C1 segment of cervical spinal cord (tissue), 14 donors: ENCODE measurements at places on chromosomes 5 and 9.

DNA sequence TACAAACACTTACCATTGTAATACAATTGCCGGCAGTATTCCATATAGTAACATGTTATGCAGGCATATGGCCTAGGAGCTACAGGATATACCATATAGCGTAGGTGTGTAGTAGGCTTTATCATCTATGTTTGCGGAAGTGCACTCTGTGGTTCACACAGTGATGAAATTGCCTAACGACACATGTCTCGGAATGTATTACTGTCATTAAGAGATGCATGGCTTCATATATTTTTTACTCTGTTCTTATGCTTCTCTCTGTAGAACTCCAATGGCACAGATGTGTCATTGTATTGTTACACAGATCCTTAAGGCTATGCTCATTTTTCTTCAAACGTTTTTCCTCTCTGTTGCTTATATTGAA lies 19.2 kb upstream of the ANKRD18A start:
- DNase-seq = no peak

- DNase-seq = no peak
These were observed 271.1 kb downstream of the TRIM36 start for GRCh38 chr5:114898602-114899001.

DNA sequence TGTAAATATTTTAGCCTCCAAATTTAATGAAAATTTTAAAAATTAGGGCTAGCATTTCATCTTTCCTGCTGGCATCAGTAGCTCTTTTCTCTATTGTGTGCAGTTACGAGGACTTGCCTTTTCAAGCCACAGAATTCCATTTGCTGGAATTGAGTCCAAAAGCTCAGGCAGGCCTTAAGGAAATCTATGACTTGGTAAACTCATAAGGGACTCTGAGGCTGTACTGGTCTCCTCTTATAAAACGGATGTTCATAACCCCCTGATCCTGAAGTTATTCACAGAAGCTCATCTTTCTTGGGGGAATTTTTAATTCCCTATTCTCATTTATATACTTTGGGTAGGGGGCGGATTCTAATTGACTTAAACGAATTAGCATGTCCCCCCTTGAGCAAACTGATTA lies 23.4 kb downstream of the ANKRA2 start:
- no peak for DNase-seq

DNA sequence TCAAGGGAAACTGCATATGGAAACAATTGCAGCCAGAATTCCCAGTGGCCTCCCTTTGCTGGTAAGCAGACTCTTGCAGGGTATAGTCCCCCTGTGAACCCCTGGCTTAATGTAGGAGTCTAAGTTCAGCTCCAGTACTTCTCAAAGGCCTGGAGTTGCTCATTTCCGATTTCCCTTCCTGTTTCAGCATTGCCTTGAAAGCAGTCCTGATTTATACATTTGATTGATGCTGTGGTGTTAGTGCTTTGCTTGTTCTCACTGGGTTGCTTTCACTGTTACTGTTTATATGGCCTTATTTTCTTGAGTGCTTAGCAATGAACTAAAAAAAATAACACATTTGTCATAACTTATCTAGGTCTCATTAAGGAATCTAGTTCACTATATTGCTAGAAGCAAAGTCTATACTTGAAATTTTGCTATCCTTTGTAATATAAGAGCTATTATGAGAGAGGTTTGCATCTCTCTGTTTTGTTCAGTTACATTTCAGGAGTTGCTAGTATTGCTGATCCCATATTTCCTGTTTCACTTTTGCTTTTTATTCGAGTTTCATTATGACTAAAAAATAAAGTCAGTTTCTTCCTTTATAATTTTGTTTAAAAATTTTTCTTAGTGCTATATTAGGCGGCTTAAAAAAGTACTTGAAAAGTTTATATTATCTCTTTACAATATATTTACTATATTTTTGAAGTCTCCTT lies 122.4 kb upstream of the NMUR2 start:
- DNase-seq = no peak

- DNase-seq = no peak
These were observed 165.6 kb downstream of the YTHDC2 start for GRCh38 chr5:113678924-113679575.

DNA sequence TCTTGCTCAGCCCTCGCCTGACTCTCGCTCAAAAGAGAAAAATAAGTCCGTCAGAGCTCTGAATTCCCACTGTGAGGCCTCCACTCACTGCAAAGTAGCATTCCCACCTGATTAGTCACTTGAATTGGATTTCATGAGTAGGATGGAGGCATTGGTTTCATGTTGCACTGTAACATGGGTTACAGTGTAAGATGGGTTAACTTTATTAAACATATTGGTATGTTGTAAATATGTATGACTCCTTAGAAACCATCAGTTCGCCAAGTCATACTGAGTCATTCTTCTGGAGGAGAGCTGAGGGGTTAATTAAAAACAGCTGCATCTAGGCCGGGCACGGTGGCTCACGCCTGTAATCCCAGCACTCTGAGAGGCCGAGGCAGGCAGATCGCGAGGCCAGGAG lies 93.8 kb upstream of the BNC2 start:
- no peak for DNase-seq

DNA sequence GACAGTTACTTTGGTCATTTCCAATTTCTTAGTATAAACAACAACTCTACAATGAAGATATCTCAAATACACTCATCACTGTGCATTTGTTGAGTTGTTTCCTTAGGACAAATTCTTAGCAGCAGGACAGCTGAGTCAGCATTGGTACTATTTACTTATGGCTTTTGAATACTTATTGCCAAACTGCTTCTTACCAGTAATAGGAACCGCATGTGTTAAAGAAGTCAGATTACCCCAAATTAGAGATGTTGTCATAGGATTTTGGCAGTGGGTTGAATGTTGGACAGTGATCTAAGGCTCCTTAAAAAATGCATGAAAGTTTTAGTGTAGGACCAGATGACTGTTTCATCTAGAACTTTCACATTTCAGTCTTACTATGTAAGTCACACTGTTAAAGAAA lies 280.1 kb upstream of the DMRT1 start:
- DNase-seq = no peak

- DNase-seq = no peak
These were observed 21.3 kb downstream of the AKNA start for GRCh38 chr9:114366334-114367128.

DNA sequence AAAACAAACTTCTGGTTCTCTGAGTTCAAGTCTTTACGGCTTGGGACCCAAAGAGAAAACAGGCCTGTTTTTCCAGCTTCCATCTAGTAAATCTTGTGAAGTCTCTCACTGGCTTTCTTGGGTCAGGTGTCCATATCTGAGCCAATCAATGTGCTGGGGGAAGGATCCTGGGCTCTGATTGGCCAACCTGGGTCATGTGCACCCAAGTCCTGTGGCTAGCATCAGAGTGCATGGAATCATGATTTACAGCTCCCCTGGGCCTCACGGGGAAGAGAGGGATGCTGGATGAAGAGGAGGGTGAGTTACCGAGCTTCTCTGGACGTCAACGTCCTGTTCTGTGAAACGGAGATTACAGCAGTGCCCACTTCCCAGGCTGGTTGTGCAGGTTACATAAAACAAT lies 19.4 kb downstream of the CXCL14 start:
- no peak for DNase-seq

GRCh38 chr9:95264954-95265615 lies 52.4 kb downstream of the FANCC start:
- no peak for DNase-seq

GRCh38 chr9:131539223-131539923 lies 6.0 kb upstream of the PRRT1B start:
- DNase-seq = no peak

GRCh38 chr5:68287631-68287975 lies 72.0 kb downstream of the PIK3R1 start:
- DNase-seq = no peak

- DNase-seq = no peak
These were observed 424.0 kb upstream of the CCNH start for GRCh38 chr5:87836696-87837095.

DNA sequence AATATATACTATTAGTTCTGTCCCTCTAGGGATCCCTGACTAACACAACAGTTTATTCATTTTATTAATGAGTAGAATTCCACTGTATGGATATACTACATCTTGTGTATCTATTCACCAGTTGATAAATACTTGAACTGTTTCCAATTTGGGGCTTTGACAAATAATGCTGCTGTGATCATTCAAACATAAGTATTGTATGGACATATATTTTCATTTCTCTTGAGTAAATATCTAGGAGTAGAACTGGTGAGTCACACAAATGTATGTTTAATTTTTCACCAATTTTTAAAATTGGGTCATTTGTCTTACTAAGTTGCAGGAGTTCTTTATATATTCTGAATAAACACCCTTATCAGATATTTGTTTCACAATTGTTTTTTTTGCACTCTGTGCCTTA lies 149.1 kb downstream of the FBXL17 start:
- no peak for DNase-seq

- no peak for DNase-seq
These were observed 171.7 kb downstream of the ATPSCKMT start for GRCh38 chr5:10077791-10078545.

- no peak for DNase-seq
These were observed 34.1 kb upstream of the ADAMTS2 start for GRCh38 chr5:179379321-179379890.

DNA sequence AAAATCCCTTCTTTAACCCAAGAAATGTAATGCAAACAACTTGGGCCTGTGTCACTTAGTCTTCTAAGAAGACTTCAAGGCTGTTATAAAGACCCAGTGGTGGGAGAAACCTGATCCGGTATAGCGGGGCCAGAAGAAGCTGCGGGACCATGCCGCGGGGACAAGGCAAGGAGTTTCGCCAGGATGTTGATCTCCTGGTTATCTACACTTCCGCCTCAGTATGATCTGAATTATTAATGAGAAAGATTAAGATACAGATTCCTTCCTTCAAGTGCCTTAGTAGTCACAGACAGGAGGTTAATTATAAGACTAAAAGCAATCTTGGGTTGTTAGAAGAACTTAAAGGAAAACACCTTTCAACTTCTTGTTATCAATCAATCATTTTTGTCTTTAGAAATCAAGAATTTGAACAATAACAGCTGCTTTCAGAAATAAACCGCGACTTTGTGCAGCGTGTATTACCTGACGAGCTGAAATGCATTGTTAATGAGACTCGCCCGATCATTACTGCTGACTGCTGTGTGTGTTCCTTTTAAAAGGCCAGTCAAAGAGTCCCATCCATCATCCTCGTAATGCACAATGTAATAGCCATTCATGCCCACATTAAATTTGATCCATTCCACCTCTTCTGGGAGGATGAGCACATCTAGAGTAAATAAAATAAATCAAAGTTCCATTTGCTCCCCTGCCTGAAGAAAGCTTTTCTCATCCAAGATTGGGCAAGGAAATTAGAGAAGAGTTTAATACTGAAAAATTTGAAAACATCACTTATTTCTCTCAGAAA lies 22.2 kb downstream of the ERAP1 start:
- DNase-seq = no peak

- no peak for DNase-seq
These were observed 681 bp upstream of the CHSY3 start for GRCh38 chr5:129903466-129904101.

GRCh38 chr5:33886283-33886682 lies 5.5 kb downstream of the ADAMTS12 start:
- DNase-seq = no peak

DNA sequence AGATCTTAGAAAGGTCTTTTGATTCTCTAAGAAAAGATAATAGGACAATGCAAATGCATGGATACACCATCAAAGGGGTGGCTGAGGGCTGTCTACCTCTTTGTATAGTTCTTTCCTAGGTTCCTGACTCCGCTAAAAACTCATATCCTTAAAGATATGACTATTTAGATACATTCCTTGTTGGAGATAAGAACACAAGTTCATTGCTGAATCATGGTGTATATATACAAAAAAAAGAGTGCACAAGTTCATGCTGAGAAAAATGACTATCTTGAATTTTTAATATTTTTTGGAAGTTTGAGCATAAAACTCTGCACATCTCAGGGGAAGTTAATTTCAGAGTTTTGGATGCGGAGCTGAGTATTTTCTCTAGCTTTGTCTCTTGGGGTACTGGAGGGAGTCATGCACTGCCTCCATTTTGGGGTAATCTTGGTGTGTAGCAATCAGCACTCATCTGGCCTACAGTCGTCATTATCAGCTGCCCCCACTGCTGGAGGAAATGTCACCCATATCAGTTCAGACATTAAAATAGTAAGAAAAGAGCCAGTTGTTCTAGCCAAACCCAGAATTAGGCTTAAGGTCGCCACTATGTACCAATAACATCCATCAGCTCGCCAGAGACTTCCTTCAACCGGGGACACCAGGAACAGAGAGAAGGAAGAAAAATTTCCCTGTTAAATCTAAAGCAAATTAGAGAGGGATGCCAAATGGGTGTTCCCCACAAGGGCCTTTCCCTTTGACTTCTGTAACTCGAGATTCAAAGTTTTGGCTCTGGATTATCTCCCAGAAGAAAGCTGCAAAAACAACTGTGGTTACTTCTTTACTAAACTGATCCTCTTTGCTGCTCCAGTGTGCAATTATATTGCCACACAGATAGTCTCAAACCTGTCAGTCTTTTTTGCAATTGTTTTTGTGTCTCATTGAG lies 49.0 kb downstream of the PTTG1 start:
- no peak for DNase-seq

GRCh38 chr9:97831843-97832636 lies 21.0 kb upstream of the FOXE1 start:
- DNase-seq = no peak

DNA sequence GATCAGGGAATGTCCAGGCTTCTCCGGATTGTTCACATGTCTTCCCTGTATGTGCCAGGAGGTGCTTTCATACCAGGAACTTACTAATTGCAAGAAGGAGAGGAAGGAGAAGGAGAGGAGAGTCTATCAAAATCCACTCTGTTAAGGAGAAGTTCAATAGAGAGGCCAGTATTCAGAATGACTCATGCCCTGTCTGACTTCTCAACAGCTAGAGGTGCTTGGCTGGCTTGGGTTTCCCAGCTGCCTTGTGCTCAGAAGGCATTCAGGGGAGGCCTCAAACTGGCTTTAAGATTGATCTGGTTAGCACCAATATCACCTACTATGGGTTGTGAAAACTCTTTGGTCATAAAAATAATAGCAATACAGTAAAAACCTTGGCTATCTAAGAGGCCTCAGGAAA lies 167.9 kb upstream of the GLRA1 start:
- DNase-seq = no peak
